ENCODE measurements at places on chromosomes 4 and X.

DNA sequence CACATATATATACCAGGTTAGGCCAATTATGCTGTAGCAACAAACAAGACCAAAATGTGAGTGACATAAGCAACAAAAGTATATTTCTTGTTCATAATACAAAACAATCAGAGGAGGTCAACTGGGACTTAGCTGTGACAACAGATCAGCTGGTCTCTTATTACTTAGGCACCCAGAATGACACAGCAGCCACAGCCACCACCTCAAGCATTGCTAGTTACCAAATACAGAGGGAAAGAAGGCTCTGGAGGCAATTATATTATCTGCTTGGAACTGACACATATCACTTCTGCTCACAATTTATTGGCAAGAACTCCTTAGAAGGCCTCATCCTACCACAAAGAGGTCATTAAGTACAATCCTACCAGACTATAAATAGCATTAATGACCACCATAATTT lies 15.2 kb downstream of the ATOH1 start:
- DNase-seq: no peak

GRCh38 chr4:54058171-54058570 lies 6.2 kb downstream of the CHIC2 start:
- no peak for DNase-seq

GRCh38 chr4:6458528-6458927 lies 13.9 kb downstream of the PPP2R2C start:
- DNase-seq: no peak

GRCh38 chr4:82983444-82983843 lies 27.2 kb downstream of the LIN54 start:
- no peak for DNase-seq

- DNase-seq: no peak
These were observed 62.6 kb downstream of the KIF4A start for GRCh38 chrX:70352496-70352895.

DNA sequence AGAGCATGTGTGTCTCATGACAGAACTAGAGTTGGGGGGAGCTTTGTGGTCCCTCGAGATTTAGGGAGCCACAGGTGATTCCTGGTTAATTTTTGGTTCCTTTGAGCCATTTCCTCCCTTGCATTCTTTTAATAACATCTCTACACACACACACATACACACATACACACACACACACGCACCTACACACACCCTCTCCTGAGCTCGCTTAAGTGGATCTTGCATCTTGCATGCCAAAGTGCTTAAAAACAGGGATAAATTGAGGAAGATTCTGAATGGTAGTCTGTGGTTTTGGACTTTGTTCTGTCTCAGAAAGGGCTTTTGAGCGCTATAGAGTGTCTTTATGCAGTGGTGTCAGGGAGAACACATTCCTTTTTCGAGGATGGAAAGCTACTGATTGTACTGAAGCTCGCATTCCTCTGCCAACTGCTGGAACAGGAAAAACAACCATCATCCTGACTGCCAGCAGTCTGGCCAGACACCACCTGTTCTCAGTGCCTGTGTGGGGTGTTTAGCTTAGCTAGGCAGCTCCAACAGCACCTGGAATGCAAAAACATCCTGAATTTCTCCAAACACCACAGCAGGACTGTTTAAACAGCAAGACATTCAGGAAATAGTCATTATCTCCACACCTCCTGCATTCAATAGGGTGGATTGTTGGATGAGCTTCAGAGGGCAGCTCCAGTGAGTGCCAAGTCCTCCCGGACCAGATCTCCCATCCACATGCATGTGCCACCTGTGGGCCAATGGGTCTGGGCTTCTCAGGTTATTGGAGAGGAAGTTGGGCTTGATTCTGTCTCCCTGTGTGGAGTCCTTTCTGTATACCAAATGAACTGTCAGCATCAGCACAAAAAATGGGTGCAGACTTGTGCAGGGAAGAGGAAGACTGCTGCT lies 21.9 kb upstream of the IGFBP7 start:
- no peak for DNase-seq

DNA sequence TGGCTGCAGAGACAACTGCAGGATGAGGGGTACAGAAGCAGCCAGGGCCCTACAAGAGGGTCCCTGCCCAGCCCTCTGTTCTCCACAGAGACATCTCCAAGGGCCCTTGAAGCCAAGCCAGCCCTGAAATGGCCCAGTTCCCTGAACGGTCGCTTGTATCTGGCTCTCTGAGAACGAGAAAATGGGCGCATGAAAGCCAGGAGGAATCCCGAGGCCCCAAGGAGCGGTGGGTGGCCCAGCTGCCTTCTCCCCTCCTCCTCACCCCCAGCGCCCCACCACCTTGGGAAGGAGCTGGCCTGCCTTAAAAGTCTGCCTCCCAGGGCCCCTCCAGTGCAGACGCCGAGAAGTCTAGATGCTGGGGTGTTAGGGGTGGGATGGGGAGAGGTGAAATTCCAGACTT lies 5.7 kb downstream of the ZNF185 start:
- DNase-seq: no peak
